ENCODE measurements at places on chromosomes 7 and 10.
A peak's percentile ranks its signal among the peaks of the same experiment; 100 is the strongest.

GRCh38 chr10:110944792-110945396, 25.5 kb downstream of the SHOC2 start:
- no peak overlapping the region for H3K4me3 ChIP-seq
- H3K27ac ChIP-seq, result no peak overlapping the region
- no peaks in the 10 kb centered on the region for H3K36me3 ChIP-seq
- no peak for DNase-seq

DNA sequence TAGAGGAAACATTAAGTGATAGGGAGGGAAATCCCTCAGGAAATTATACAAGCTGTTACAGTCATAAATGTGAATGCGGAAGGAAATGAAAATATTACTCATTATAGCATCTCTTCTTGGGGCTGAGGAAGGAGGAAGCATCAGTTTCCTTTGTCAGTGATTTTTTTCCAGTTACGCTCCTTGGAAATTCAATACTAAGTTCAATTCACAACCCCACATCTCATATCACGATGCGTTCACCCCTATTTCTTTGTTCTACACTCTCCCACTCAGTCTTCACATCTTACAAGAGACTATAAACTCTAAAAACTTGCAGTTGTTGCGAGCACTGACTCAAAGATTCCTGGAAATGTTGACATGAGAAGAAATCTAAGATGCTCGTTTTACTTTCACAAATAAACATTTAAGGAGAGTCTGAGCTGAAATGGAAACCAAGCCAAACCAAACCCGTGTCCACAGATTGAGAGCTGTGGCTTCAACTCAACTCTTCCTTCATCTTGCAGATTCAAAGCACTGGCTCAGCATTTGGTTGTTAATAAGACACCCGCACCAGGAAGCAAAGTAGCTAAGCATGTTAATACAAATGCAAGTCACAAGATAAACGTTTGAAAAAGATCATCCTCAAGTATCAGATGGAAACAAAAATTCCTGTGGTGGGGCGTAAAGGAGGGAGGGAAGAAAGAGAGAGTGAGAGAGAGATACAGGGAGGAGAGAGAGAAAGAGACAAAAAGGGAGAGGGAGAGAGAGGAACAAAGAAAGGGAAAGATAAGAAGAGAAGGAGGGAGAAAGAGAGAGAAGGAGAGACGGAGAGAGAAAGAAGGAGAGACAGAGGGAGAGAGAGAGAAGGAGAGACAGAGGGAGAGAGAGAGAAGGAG, 150.0 kb upstream of the RSU1 start:
- H3K4me3 ChIP-seq, result no peak overlapping the region
- H3K27me3 ChIP-seq, result no peaks in the 10 kb centered on the region
- H3K4me1 ChIP-seq, result no peaks in the 10 kb centered on the region
- no peak for DNase-seq
- H3K36me3 ChIP-seq, result no peaks in the 10 kb centered on the region

DNA sequence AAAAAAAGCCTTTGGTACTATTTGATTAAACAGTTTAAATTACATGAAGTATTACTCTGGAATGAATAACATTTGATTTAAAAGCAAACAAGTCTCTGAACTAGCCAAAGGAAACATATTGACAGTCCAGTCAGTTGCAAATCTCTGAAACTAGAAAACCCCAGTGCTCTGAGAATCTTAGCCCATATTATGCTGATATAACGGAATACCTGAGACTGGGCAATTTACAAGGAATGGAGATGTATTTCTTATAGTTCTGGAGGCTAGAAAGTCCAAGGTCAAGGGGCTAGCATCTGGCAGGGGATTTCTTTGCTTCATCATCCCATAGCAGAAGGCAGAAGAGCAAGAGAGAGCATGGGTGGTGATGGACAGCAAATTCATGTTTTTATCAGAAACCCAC, 21.7 kb upstream of the FKBP9 start:
- no peak for DNase-seq
- no peak overlapping the region for H3K27ac ChIP-seq
- H3K4me1 ChIP-seq, result no peaks in the 10 kb centered on the region
- H3K27me3 ChIP-seq, result no peaks in the 10 kb centered on the region
- H3K4me3 ChIP-seq, result no peak overlapping the region
- no peaks in the 10 kb centered on the region for H3K36me3 ChIP-seq

DNA sequence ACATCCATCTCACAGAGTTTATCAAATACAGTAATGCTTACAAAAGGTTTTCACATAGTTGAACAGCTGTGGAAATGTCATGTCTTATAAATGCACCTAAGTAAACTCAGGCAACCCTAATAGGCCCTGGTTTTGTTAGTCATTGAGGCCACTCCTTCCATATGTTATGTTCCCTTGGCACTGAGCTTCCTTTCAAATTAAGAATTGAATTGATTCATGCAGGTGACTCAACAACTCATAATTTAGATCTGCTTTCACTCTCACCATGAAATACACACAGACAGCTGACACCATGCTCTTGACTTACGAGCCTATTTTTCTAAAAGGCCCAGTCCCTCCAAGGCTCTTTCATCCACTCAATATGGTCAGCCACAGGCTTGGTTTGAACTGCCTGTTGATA, 476.9 kb downstream of the KCNMA1 start:
- no peak overlapping the region for H3K27ac ChIP-seq
- no peaks in the 10 kb centered on the region for H3K4me1 ChIP-seq
- no peaks in the 10 kb centered on the region for H3K27me3 ChIP-seq
- H3K36me3 ChIP-seq, result no peaks in the 10 kb centered on the region
- H3K4me3 ChIP-seq, result no peak overlapping the region
- no peak for DNase-seq

DNA sequence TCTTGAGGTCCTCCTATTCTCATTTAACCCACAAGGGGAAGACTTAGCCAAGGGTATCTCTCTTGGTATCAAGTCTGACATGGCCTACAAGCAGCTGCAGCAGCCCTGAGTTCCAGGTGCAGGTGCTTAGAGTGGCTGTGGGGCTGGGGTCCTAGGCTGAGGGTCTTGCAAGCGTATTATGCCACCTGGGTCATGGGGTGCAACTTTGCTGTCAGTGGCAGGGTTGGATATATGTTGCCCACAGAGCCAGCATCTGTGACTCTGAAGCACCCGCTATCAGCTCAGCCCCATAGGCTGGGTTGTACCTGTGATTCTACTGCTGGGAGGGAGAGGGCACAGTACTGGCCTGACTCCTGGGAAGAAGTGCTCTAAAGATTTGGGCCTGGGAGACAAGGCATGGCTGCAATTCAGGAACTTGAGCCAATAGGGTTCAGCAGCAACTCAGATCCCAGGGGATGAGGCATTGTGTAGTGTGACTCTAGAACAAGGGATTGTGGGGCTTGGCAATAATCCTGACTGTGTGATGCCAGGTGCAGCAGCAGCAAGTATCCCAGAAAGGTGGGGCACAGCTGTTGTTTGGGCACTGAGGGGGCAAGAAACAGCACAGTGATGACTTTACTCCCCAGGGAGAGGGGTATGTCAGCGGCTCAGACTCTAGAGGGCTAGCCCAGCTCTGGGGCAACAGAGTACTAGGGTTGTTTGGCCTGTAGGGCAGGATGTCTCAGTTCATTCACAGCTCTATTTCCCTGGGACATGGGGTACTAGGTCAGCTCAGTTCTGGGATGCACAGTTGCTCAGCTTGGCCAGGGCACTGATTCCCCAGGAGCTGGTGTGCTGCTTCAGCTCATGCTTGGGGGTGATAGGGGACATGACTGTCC, 41.4 kb downstream of the NEURL1 start:
- no peak overlapping the region for H3K4me3 ChIP-seq
- H3K36me3 ChIP-seq, result no peaks in the 10 kb centered on the region
- H3K4me1 ChIP-seq, result no peaks in the 10 kb centered on the region
- no peaks in the 10 kb centered on the region for H3K27me3 ChIP-seq

- no peaks in the 10 kb centered on the region for H3K4me1 ChIP-seq
- H3K27me3 ChIP-seq, result no peaks in the 10 kb centered on the region
- peak overlapping the region; percentile 28 for H3K27ac ChIP-seq
- H3K36me3 ChIP-seq, result no peaks in the 10 kb centered on the region
These were observed 23.4 kb upstream of the AKR1C3 start for GRCh38 chr10:5070648-5071410.

DNA sequence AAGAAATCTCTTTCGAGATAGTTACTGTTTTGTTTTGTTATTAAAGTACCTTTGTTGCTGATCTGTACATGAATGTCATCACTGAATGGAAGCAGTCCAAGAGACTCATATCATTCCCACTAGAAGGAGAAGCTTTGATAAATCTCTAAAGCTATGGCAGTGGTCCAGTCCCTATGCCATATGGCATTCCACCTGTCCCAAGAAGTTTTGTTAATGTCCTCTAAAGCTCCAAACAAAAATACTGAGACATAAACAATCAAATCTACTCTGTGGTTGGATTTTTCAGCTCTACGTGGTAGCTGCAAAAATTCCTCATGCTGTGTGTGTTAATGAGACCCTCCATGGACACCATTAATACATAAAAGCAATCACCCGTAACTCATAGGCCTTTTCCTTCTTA, 94.1 kb downstream of the LRRN3 start:
- DNase-seq, result no peak
- no peaks in the 10 kb centered on the region for H3K36me3 ChIP-seq
- no peak overlapping the region for H3K4me3 ChIP-seq
- no peaks in the 10 kb centered on the region for H3K4me1 ChIP-seq
- H3K27ac ChIP-seq, result no peak overlapping the region

- no peak overlapping the region for H3K4me3 ChIP-seq
- H3K36me3 ChIP-seq, result peaks cover 7% of the 10 kb centered on the region
- no peak overlapping the region for H3K27ac ChIP-seq
- no peak for DNase-seq
- H3K4me1 ChIP-seq, result no peaks in the 10 kb centered on the region
These were observed 14.4 kb downstream of the POT1 start for GRCh38 chr7:124915242-124915641.

DNA sequence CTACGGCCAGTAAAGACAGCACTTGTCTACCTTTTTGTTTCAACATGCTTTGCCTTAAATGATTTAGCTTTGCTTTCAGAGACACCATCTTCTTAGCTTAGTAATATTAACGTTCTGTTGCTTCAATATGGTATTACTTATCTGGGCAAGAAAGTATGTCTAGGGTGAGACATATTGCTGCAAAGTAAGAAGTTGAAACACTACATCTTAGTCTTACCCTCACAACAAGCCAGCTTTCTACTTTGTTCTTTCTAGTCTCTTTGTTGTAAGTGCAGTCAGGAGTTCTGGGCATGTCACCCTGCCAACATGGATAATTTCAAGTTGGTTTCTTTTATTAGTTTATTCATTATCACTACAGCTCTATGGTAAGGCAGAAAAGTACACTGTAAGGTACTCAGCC, 122.7 kb upstream of the DNAJB12 start:
- no peak for DNase-seq
- no peaks in the 10 kb centered on the region for H3K4me1 ChIP-seq

DNA sequence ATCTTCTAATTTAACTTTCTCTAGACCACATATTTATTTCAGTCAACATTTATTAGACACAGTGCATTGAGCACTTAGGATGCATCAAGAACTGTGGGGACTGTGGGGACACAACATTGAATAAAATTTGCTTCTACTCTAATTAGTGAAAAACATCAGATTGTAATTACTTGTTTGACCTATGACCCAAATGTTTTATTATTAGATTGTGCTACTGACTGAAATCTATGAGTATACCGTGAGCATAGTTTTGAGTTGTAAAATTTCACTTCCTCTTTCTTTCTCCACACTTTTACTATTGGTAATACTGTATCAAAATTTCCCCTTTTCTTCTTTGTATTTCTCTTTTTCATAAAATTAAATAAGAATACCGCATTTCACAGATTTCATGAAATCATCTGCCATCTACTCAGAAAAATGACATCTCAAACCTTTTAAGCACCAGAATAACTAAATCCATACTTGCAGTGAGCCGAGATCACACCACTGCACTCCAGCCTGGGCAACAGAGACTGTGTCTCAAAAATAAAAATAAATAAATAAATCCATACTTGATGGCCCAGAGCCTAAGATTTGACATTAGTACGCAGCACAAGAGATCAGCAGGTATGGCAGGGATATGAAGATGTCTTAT, 25.4 kb upstream of the INPP5F start:
- H3K27me3 ChIP-seq, result no peaks in the 10 kb centered on the region
- no peak for DNase-seq
- no peak overlapping the region for H3K4me3 ChIP-seq
- no peaks in the 10 kb centered on the region for H3K36me3 ChIP-seq
- no peaks in the 10 kb centered on the region for H3K4me1 ChIP-seq

DNA sequence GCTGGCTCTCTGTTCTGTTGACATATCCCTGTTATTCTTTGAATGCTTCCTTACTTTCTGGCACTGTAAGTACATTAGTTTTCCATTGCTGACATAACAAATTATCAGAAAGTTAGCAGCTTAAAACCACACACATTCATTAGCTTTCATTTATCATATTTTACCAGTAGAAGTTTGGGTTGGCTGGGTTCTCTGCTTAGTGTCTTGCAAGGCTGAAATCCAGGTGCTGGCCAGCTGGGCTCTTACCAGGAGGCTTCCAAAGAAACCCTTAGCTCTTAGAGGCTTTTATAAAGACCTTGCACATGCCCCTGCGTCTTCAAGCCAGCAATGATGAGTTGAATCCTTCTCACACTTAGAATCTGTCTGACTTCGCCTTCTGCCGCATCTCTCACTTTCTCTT, 160.6 kb downstream of the MLLT10 start:
- H3K4me3 ChIP-seq, result no peak overlapping the region
- no peak overlapping the region for H3K27ac ChIP-seq
- H3K36me3 ChIP-seq, result no peaks in the 10 kb centered on the region
- H3K4me1 ChIP-seq, result no peaks in the 10 kb centered on the region

DNA sequence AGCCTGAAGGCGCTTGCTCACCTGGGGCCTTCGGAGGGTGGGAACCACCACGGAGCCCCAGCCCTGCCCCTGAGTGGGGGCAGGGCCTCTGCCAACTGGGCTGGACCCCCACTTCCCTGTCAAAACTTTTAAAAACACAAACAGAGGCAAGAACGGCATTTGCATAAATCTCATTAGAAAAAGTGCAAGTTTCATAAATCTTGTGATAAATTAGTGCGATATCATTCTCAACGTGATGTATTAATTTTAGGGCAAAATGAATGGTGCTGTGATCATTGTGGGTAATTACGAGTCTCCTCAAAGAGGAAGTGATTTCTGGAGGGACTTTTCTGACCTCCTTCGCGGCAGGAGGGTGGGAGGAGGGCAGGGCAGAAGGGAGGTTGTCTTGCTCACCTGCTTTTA, 98.3 kb downstream of the CDH23 start:
- no peaks in the 10 kb centered on the region for H3K36me3 ChIP-seq
- H3K27ac ChIP-seq, result no peak overlapping the region
- H3K27me3 ChIP-seq, result no peaks in the 10 kb centered on the region
- no peak for DNase-seq

Data from Peyer's patch (tissue), 4 donors.